ENCODE measurements at places on chromosomes 4 and X.
A peak's percentile ranks its signal among the peaks of the same experiment; 100 is the strongest.

DNA sequence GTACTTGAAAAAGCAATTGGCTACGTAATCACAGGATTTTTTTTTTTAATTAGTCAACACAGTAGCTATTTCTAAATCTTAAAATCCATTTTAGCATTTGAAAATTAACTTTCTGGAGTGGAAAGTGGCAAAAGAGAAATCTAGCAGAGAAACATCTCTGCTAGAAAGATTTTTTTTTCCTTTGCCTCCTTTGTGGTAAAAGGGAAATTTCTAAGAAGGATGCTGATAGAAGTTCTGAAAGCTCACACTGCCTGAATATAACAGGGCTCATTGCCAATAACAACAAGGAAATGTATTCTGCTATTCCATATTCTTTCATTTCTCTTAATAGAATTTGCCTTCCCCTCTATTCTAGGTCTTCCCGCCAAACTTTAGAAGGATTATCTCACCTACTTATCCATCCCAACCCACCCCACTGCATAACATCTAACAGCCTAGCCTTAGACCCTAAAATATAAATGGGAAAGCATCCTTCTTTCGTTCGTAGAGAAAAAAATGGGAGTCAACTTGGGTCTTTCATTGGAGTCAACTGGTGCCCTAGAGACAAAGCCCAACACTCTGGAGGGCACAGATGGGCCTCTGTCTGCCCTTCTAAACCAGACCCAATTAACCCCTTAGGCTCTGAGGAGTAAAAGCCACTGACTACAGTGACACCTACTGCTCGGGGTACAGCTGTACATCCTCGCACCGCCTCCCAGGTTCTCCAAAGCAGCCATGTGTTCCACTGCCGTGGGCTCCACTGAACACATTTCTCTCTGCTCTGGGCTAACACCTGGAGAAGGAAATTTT is 103.9 kb downstream of the MAML3 start:
- DNase-seq = no peak

DNA sequence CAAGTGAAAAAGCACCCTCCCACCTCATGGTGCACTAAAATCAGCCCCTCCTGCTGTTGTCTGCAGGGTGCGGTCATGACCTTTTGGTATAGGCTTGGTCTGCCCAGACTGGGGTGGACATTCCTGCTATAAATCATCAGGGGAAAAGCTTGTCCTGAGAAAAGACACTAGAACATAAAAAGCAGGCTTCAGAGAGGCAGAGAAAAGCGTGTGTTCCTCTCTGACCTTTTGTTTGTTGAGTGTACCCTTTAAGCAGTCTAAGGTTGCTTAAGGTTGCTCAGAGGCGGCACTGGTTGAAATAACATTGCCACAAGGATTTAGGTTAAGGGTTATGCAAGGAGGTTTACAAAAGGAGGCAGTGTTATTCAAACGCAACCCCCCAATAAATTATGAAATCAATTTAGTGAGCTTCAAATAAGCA is 43.5 kb downstream of the CCDC158 start:
- DNase-seq = no peak

DNA sequence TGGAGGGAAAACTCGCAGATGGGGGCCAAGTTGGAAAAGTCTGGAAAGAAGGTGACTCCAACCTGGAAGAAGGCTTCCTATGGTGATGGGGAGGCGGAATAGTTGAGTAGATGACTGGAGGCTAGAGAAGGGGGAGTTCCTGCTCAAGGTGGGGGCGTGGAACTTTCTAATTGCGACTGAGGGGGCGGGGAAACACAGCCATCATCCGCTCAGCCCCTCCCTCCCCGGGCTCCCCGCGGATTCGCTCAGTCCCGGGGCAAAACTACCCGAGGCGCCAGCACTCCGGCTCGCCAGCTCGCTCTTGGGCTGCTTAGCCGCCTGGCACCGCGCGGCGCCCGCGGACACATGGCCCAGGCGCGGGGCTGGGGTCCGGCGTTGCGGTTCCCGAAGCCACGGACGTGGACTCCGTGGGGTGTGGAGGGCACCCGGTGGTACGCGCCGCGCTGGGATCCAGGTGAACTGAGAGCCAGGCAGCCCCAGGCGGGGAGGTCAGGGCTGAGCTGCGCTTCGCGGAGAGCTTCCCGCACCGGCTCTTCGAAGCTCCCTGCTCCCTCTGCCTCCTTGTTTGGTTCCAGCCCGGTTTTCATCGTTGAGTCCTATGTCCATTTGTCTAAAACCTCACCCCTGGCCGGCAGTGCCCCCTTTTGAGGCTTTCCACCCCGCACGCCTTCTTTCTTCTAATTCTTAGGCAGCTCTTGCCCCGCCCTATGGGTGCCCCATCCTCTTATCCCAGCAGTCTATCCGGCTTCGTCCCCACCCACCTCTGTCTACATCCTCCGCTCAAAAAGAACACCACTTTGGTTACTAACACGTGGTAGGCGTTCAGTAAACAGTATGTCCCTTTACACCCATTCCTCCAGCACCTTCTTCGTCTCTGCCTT is 38.9 kb downstream of the STARD8 start:
- peak; percentile 13 for DNase-seq

DNA sequence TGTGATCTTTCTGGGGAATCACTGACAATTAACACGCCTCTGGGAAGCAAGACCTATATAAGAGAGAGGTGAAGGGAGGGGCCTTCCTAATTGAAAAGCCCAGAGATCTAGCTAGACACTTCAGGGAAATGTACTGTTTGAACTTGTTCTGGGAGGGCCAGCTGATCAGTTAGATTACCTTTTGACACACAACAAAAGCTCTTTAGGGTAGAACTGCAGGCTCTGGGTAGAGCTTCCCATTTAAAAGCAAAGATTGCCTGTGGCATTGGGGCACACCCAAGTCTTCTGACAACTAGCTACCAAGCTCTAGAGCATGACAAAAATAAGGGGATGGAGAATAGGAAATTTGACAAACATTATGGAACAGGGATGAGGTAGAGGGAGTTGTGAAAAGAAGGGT is 26.3 kb downstream of the AREG start:
- DNase-seq = no peak

- DNase-seq = peak; percentile 51
Measured at GRCh38 chr4:40840985-40841571, 91.3 kb downstream of the NSUN7 start.

GRCh38 chr4:39067451-39067850 is 5.4 kb downstream of the KLHL5 start:
- no peak for DNase-seq

DNA sequence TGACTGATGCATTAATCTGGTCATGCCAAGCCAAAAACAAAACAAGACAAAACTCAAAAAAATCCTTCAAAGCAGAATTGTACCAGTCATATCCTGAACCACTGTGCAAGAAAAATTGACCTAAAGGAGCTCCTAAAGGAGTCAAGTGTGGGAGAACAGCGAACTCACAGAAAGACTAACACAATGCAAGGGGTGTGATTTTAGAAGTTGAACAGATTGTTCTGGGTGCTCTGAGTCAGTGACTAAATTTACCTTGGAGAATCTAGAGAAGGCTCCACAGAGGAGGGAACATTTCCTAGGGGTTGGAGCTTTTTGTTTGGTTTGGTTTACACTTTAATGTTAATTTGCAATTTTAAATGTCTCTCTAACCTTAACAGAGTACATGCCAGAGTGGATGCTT is 48.9 kb upstream of the PHF8 start:
- DNase-seq = no peak

DNA sequence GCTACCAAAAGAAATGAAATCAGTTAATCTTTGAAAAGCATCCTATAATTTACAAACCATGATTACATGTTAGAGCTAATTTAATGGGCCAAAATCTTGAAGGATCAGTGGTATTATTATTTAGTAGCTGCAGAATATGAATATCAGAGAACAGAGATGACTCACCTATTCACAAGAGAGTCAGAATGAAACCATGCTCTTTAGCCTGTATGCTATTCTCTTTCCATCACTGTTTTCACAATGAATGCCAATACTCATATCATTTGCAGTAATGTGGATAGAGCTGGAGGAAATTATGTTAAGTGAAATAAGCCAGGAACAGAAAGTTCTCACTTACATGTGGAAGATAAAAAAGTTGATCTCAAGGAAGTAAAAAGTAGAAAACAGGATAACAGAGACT is 414.1 kb downstream of the CENPC start:
- no peak for DNase-seq
